ENCODE measurements at places on chromosomes 4 and X.

DNA sequence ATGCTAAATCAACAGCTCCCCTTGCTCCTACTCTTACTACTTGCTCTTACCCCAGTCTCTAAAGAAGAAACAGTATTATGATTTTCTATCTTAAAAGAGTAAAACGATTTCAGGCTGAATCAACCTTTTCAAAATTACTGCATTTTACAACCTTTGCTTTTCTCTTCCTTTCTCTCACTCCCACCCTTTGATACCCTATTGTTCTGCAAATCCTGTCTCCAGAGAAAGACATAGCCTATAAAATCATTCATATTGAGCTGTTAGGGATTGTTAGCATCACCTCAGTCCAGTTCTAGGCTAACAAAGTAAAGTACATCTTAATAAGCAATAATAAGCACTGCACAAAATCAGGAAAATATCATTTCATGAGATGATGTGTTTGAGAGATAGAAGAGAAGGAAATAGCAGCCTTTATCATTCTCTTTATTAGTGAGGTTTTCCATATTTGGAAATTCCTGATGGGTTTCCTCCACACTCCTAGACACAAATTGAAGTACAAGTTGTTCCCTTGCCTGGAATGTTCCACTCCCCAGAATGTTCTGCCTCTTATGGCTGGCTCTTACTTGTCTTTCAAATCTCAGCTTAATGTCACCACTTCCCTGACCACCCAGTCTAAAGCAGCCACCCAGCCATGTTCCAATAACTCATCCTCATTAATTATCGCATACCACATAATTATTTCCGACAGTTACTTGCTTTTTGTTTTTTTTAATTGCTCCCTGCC is 219.7 kb downstream of the PALLD start:
- DNase-seq = no peak

- no peak for DNase-seq
Observed at GRCh38 chrX:155216940-155217440, 730 bp downstream of the VBP1 start.

GRCh38 chr4:39166177-39166576 is 16.2 kb upstream of the WDR19 start:
- no peak for DNase-seq

DNA sequence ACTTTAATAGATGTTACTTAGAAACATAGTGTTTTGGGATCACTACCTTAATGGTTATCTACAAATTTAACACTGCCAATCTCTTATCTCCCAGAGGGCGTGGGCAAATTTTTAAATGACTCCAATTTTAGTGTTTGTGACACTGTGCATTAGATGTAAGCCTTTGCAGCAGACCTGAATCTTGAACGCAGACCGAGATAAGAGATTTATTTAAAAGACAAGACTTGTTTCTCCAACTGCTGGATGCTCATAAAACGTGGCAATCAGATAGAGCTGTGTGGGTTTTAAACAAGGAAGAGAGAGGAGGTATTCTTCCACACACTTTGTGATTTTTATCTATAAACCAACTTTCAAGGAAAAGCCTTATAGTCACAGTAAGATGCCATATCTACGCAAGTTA is 252.5 kb upstream of the NR3C2 start:
- DNase-seq = no peak

- no peak for DNase-seq
Observed at GRCh38 chr4:151323667-151324066, 1.7 kb downstream of the SH3D19 start.

DNA sequence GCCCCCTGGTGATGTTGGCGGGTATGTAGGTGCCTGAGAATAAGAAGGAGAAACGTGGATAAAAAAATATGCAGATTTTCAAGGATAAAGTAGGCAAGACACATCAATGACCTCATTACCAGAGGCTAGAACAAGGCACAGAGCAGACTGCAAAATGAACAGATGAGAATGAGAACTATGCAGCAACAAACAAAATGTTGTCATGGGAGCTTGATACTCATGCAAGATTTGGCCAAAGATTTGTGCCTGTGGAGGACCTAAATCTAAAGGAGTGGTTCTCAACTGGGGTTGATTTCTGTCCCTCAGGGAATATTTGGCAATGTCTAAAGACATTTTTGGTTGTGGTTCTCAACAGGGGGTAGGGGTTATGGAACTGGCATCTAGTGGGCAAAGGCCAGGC is 177.3 kb downstream of the FRMPD4 start:
- DNase-seq = no peak

DNA sequence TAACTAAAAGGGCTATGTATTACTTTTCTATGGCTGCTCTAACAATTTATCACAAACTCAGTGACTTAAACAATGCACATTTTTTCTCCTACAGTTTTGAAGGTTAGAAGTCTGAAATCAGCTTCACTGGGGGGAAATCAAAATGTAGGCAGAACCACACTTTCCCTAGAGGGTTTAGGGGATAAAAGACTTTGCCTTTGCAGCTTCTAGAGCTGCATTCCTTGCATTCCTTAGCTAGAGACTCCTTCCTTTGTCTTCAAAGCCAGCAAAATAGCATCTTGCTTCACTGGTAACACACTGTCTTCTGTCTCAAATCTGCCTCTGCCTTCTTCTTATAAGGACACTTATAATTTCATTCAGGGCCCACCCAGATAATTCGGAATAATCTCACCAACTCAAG is 152.4 kb upstream of the SPIN4 start:
- no peak for DNase-seq

GRCh38 chrX:110992611-110993010 is 103.4 kb upstream of the PAK3 start:
- peak; percentile 15 for DNase-seq

DNA sequence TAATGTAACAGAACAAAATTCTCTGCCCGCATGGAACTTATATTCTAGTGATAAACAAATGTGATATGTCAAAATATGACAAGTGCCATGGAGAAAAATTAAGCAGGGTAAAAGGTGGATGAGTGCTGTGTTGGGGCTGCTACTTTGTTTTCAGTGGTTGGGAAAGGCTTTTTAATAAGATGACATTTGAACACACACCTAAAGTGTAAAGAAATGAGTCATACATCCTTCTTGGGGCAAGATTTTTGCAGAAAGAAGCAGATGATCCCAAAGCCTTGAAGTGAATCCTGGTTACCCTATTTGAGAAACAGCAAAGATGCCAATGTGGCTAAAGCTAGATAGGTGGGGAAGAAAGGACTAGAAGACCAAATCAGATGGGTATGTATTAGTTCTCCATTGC is 564.1 kb downstream of the INPP4B start:
- no peak for DNase-seq

- peak; percentile 32 for DNase-seq
Observed at GRCh38 chrX:80812176-80812575, 2.5 kb upstream of the BRWD3 start.

- DNase-seq = no peak
Observed at GRCh38 chr4:6154875-6155274, 45.5 kb downstream of the JAKMIP1 start.

DNA sequence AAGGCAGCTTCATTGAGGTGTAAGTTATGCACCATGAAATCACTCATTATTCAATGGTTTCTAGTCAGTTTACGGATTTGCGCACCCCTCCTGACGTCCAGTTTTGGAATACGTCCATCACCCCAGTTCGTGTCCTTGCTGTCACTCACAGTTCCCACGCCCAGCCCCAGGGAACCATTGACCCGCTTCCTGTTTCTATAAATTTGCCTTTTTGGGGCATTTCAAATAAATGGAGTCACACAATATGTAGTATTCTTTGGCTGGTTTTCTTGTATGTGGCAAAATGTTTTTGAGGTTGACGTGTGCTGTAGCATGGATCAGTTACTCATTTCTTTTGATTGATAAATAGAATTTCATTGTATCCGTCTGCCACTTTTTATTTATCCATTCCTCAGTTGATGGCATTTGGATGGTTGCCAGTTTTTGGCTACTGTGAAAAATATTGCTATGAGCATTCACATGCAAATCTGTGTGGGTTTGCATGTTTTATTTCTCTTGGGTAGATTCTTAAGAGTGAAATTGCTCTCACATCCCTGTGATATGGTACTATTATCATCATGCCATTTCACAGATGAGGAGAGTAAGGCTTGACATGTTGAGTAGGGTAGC is 18.4 kb upstream of the SORCS2 start:
- no peak for DNase-seq

GRCh38 chrX:19889582-19890342 is 2.4 kb upstream of the SH3KBP1 start:
- DNase-seq = peak; percentile 29

GRCh38 chr4:104983615-104984179 is 163.0 kb upstream of the TET2 start:
- no peak for DNase-seq

DNA sequence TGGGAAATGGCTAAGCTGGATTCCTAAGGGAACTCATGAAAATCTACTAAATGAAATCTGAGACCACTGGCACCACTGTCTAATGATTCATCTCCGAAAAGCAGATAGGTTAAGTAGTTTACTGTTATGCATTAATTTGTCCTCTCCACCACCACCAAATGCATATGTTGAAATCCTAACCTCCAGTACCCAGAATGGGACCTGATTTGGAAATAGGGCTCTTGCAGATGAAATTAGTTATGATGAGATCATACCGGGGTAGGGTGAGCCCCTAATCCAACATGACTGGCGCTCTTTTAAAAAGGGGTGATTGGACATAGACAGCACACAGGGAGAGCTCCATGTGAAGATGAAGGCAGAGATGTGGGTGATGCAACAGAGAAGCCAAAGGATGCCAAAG is 124.9 kb upstream of the GUCY1A1 start:
- no peak for DNase-seq

- no peak for DNase-seq
Observed at GRCh38 chrX:1398431-1399340, 6.8 kb upstream of the SLC25A6 start.

DNA sequence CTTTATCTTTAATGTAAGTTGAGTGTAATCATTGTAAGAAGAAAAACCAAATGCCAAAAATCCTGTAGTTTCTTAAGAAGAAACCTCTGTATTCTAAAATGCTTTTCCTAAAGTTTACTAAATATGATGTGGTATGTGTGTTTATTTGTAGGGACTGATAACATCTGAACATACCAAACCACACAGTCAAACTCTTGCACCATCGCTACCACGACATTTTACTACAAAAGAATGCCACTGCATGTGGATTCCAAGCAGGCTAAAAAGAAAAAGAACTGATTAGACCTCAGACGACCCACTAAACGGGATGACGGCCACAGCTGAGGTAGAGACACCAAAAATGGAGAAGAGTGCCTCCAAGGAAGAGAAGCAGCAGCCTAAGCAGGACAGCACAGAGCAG is 46.1 kb downstream of the LAS1L start:
- DNase-seq = no peak

GRCh38 chr4:101885574-101885973 is 95.0 kb downstream of the BANK1 start:
- no peak for DNase-seq

DNA sequence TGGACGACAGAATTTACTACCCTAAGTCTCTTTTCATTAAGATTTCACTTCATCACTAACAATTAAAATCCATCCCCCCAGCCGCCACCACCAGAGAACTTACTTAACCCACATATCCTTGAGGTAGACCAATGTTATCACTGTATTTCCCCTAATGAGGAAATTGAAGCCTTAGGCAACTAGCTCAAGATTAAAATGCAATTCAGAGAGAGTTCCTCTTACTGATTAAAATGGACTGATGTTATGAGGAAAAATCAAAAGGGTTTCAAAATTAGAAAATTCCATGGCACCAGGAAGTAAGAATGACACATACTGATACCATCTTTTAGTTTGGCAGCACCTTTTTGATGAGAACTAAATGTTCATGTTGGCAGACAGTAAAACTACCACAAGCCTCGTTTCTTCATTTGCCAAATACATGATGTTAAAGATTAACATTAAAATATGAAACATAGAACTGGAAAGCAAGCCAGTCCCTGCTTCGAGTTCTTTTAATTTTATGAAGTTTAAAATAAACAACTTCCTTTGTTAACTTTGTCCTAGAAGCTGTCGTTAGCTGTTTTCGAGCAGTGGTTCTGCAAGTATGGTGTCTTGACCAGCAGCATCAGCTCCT is 69.3 kb upstream of the CCDC160 start:
- DNase-seq = no peak

- no peak for DNase-seq
Observed at GRCh38 chrX:132651421-132652086, 162.7 kb upstream of the MBNL3 start.

DNA sequence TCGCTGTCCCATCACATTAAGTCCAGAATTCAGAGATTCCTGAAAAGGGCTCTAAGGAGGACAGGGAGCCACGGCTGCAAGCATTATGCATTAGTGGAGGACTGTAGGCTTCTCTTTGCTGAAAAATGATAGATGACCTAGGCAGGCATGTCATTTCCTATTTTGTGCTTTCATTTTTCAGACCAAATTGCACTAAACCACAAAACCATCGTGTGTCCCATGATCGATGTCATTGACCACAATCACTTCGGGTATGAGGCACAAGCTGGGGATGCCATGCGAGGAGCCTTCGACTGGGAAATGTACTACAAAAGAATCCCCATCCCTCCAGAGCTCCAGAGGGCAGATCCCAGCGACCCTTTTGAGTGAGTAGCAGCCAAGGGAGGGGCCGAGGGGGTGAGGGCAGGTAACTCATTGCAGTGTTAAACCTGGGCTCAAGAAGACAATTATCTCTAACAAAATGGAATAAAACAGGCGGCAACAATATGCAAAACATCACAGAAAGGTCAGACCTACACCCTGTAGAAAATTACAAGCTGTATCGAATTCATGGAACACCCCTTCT is 355.2 kb upstream of the GALNT7 start:
- no peak for DNase-seq

DNA sequence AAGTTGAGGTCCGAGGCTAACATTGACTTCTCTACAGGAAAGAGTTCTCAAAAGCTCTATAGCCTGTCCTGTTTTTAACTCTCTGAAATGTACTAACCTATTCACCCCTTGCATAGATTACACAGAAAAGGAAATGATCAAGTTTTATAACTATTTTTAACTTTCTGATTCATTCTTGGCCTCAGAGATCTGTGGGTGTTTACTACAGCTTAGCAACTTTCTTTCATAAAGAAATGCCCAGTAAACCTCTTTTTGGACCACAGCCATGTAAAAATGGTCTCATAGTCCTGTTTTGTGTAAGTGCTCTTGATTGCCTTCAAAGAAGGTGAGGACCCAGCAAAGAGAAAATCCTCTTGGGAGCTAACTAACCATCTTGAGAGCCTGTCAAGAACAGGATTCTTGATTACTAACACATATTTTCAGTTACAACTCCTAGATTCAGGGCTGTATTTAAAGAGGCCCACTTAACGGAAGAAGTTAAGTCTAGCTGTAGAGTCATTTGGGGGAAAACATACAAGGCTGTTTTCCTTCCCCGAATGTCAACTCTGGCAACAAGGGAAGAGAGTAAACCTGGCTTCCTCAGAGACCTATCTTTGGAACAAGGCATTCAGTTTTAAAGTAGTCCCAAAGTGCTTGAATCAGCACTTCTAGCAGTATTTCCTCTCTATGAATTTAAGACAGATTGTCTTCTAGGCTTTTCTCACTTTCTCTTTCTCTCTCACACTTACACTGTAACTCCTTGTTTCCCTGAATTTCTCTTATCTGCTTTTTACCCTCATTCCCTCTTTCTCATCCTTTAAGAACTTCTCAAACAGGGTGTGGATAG is 78.2 kb downstream of the IL21 start:
- DNase-seq = no peak

Measured in central memory CD4-positive, alpha-beta T cell (primary cell).